ENCODE measurements at places on chromosomes 2 and 18.

DNA sequence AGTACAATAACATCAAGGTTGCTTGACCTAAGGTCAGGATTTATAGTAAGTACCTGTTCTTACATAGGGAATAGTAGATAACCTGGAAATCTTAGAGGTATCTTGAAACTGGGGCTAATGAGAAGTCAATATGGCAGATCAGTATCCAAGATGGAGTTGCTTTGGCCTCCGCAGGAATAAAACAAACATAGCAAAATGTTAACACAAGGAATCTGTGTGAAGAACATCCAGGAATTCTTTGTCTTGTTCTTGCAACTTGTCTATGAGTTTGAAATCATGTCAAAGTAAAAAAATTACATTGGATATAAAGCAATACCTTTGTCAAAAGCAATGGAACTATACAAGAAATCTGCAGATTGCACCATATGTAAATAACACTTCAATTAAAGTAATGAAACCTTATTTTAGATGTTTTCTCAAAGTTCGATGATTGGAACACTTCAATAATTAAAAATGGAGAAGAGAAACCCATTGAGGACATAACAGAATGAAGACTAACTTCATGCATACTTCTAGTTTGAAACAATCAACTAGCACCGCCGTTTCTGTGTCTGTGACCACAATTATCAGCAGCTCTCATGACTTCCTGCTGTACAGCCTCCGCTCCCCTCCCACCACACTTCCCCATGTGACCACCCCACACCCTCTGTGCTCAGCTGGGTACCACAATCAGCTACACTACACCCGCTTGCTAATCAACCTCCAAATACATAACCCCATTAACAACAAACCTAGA lies 27.6 kb downstream of the C2orf76 start:
- DNase-seq, result peak; percentile 23

DNA sequence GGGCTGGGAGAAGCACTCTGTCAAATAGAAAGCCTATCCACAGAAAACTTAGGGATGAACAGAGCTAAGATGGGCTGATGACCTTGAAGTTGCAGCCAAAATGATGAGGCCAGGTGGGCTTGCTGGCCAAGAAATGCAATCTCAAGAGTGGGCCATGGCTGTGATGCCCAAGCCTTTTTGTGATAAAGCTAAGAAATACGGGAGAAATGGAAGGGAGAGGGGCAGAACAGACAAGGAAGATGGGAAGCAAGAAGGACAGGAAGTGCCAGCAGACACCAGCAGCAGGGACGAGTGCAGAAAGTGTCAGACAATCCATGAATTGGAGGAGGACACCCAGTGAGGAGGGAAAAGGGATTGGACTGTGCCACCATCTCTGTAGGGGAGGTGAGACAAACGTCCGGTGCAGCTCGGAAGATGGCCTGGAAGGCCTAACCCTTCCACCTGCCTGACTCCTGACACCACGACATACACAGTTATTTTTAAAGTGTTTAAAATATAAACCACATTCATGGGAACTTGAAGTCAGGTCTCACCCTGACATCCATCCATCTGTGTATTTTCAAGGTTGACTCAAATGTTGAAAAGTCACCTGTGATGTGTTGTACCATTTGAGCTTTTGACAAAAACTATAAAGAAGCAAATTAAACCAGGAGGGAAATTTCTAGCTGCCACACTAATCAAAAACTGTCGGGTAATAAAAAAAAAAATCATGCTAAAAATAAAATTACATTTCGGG lies 105.5 kb downstream of the BCL2 start:
- no peak for DNase-seq

DNA sequence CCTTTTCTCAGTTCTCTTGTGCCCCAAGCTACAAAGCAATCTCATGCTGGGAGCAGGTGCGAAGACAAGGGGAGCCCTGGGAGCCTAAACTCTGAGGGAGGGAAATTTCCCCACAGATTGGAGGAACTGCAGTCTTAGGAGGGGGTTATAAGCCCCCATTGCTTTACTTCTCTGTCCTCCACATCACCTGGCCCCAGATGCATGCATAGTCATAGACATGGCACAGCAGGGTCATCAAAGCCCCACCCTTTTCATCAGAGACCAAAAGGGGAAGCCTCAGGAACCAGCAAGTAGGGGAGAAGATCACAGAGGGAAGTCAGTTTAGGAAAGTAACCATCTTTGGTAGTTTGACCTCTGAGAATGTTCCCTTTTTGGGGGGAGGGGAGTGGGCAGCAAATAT lies 33.7 kb downstream of the LANCL1 start:
- DNase-seq, result no peak

DNA sequence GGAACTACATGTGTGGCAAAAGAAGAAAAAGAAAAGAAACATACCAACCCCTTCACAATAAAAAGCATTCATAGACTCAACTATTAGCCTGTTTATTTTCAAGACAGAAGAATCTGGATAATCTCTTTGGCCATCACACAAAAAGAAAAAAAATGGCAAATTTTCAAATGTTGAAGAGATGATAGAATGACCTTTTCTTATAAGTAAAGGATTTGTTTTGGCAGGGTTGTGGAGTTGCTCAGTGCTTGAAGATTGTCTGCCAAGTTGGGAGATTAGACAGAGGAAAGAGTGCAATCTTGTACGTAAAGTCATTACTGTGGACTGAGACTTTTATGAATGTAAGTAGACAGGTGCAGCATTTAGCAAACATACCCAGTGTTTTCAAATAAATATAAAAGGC lies 18.5 kb upstream of the FAM171B start:
- no peak for DNase-seq

DNA sequence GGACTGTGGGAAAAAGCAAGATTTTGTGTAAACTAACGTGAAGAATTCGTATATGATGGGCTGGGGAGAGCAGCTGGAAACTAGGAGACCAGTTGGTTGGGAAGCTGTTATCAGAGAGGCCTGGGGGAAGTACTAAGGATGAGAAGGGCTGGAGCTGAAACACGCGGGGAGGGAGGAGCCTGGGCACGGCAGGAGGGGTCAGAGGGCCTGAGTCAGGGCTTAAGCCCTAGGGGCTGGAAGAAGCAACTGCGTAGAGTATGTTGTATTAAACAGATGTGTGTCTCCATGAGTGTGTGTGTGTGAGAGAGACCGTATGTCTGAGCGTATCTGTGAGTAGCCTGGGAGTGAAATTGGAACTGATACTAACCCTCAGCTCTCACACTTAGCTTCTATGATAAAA lies 8.4 kb downstream of the POMC start:
- DNase-seq, result no peak

GRCh38 chr2:233531955-233532354 lies 34.6 kb downstream of the USP40 start:
- DNase-seq, result no peak

DNA sequence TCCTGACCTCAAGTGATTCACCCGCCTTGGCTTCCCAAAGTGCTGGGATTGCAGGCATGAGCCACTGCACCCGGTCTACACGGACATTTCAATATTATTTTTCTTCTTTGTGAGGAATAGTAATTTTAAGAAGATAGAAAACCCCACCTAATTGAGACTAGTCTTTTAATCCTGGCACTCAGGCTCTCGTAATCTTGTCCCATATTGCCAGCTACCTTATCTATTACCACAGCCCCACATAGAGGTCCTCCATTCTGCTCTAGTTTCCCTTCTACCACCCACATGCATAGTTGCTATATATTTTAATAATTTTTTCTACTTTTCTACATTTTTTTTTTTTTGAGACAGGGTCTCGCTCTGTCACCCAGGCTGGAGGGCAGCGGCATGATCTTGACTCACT lies 9.5 kb upstream of the USP14 start:
- DNase-seq, result no peak

DNA sequence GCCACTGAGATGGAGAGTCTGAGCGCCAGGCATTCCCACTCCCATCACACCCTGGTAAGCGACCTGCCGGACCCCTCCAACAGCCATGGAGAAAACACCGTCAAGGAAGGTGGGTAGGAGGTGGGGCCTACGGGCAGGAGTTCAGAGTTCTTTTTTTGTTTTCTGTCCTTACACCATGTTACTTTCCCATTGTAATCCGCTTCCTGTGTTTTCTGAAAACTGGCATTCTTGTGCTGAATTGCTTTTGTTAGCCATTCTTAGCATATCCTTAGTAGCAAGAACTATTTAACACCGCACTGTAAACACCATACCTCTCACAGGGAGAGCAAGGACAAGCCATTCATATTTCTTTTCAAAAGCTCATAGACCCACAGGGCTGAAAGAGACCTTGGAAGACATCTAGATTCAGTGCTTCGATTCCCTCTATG lies 46.2 kb downstream of the UNC80 start:
- DNase-seq, result no peak

DNA sequence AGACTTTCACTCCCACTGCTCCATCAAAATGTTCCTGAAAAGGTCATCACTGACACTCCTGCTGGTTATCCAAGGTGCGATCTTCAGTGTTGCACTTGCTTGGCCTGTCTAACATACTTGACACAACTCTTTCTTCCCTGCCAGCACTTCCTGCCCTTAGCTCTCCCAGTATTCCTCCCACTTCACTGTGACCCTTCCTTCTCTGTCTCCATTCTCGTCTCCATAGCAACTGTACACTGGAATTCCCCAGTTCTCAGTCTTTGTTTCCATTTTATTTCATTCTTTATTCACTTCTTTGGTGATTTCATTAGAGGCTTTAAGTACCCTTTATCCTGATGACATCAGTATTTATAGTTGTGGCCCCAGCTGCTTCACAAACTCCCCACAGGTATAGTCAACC lies 333.0 kb downstream of the IRS1 start:
- DNase-seq, result no peak

- DNase-seq, result no peak
Measured at GRCh38 chr2:88690591-88691338, 708 bp upstream of the RPIA start.

GRCh38 chr18:79815657-79816056 lies 17.9 kb downstream of the KCNG2 start:
- DNase-seq, result no peak
